Activated CD4-positive, alpha-beta T cell treated with anti-CD3 and anti-CD28 coated beads, Interleukin-2, amount 50 U/mL, for 24 hours (primary cell): ENCODE measurements at places on chromosomes 4 and X.

DNA sequence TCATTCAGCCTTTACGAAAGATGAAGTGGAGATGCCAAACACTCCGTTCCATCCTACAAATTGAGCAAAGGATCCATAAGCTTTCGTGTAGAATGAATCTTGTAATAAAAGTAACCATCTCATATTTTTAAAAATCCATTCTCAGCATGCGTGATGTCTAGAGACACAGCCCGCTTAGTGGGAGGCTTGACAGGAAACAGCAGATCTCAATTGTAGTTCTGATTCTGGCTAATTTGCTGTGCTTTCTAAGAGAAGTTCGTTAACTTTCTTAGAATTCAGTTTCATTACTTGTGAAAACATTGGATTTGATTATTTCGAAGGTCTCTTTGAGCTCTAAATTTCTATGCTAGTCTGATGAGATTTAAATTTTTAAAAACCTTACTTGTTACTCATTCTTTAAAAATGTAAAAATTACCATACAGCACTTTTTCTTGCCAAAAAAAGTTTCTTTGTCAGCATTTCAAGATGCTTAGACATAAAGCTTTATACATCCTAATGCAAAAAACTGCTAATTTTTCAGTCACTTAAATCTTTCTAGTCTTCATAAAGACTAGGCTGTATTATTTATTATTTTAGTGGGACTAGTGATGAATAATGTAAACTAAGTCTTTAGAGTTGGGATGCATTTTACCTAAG is 66.9 kb upstream of the NEIL3 start:
- no peak for DNase-seq

GRCh38 chrX:137051978-137052642 is 18.3 kb upstream of the GPR101 start:
- peak; percentile 64 for DNase-seq

DNA sequence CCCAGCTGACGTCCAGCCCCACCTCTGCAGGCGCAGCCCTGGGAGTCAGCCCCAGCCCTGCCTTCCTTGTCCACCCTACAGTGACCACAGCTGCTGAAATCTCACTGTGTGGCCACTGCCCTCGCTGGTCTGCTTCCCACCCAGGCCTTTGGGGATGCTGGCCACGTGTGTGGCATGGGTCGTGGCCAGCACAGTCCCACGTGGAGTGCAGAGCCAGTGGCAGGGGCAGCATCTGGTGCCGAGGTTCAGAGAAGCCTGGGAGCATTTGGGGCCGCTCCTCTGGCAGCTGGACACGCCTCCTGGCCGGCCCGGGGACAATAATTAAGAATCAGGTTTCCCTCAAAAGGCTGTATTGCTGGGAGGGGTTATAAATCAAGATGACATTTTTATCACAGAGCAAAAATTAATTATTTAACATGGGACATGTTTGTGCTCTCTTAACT is 92.1 kb downstream of the HMX1 start:
- no peak for DNase-seq

GRCh38 chrX:56974408-56974807 is 20.9 kb downstream of the SPIN3 start:
- DNase-seq = no peak

GRCh38 chr4:60729194-60729593 is 470.9 kb upstream of the ADGRL3 start:
- DNase-seq = no peak

DNA sequence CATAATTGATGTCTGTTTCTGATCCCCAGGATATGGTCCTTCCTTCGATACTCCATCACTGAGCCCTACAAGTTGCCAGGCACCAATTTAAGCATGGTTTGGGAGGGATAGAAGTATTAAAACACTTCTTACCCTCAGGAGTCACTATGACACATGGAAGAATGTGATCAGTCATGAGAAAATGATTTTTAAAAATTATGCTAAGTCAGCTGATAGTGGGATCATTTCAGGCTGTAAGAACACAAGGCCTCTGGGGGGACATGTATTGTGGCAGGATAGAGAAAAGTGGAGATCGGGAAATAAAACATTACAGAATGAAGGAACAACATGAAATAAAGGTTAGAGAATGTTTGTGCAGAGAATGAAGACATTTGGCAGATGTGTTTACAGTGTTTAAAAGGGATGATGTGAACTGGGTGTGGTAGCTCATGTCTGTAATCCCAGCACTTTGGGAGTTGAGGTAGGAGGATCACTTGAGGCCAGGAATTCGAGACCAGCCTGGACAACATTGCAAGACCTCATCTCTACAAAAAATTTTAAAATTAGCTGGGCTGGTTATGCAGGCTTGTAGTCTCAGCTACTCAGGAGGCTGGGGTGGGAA is 64.0 kb downstream of the ELOVL6 start:
- no peak for DNase-seq

DNA sequence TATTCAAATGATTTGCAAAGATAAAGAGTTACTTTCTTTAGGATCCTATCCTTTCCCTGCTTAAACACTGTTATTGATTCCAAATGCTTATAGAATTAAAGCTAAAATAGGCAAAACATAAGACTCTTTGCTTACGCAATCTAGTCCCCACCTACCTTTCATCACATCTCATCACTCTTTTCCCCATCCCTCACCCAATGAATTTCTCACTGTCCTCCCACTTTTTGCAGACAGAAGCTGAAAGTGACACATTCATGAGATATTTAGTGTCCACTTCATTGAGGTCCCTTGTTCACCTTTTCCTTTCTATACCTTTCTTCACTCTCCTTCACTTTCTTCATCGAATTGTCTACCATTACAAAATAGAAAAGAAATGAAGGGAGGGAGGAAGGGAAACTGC is 424 bp downstream of the SATL1 start:
- no peak for DNase-seq
